NCI-H1105 (cell line): ENCODE measurements at places on chromosomes 5 and 9.

- no peak for DNase-seq
These were observed 7.6 kb downstream of the IFNB1 start for GRCh38 chr9:21070171-21070571.

DNA sequence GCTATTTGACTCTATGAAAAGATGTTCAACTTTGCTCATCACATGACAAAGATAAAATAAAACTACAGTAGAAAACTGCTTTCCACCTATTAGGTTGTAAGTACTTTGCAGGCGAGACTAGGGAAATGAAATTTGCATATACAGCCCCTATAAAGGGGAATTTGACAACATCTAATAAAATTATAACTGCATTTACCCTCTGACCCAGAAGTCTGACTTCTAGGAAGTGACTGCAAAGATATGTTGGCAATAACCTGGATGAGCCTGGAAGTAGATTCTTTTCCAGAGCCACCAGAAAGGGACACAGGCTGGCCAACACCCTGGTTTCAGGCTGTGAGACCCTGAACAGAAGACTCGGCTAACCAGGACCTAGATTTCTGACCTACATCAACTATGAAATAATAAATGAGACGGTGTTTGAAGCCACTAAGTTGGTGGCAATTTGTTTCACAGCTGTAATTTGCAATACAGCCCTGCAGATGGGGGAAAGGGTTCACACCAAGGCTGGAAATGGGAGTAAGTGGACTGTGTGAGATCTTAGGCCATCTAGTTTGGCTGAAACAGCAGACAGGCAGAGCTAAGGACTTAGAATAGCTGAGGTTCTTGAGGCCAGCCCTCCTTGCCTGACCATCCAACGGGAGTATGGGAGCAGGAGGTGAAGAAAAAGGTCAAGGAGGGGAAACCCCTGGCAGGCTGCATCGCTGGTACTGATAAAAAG lies 106.6 kb downstream of the SIL1 start:
- DNase-seq = no peak

- no peak for DNase-seq
These were observed 2.6 kb downstream of the SLC9A3 start for GRCh38 chr5:521680-522079.

DNA sequence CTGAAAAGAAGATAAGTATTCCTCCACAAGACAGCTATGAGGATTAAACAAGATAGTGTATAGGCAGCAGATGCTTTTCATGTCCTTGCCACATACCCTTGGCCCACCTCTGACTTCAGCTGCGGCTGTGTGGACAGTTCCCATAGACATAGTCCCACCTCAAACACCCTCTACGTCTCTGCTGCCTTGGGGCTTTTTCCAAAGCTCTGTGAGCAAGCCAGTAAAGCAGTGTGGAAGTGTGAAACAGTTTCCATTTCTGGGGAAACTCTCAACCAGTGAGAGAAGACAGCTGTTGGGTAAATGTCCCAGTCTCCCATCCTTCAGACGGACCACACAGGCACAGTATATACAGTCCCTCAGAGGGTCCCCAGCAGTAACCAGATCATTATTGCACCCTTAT lies 125.5 kb downstream of the CDK5RAP2 start:
- no peak for DNase-seq

GRCh38 chr5:7754997-7755596 lies 95.8 kb downstream of the CFAP90 start:
- DNase-seq = peak; percentile 66

DNA sequence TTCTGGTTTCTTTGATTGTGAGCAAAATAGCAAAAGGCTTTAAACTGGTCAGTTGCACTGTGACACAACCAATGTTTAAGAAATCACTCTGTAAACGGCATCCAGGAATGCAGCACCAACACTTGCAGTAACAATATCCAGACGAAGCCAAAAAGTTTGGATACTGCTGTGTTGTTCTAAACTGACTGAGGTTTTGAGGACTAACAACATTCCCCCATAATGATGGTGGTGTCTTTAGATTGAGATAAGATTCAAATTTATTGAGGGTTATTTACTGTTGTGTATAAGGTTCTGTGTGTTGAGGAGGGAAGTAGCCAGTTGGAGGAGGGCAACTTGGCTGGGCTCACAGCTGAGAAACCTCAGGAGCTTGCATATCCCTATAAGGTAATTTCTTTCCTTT lies 353.6 kb downstream of the BNC2 start:
- DNase-seq = no peak

- DNase-seq = no peak
These were observed 3.5 kb upstream of the WDR38 start for GRCh38 chr9:124849801-124850200.

DNA sequence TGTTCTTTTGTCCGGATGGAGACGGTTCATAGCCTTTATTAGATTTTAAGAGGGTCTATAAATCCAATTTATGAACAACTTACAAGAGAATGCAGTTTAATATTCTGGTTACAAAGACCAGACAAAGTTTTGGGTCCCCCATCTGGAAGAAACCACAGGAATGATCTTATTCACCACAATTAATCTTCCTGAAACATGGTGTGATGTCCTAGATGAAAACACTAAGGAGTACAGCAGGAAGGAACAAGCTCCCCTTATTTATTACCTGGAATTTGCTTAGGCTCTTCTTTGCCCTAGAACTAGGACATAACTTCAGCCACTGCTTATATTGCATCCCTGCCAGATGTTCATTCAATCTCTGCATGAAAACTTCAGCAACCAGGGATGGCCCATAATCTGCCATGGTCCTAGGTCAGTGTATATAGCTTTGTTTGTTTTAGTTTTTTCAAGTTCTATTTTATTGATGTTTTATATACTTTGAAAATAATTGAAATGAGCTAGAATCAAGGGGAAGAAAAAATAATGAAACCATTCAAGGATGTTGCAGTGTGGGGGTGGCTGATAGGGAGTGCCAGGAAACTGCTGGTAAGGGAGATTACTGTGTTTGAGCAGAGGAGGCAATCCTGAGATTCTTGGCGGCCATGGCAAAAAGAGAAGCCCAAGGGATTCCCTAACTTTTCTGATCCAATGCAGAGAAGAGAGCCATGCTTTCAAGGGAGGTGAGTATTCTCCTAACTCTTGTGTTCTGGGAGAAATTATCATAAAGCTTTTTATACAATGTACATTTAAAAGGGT lies 16.8 kb downstream of the TXNDC8 start:
- DNase-seq = no peak

- DNase-seq = no peak
These were observed 64.0 kb downstream of the RNF130 start for GRCh38 chr5:180007582-180007981.

- DNase-seq = no peak
These were observed 10.3 kb downstream of the ACTL7B start for GRCh38 chr9:108845507-108845906.

GRCh38 chr9:125536776-125537175 lies 170.2 kb downstream of the MAPKAP1 start:
- DNase-seq = no peak

GRCh38 chr9:73083519-73083918 lies 68.1 kb upstream of the ANXA1 start:
- no peak for DNase-seq

DNA sequence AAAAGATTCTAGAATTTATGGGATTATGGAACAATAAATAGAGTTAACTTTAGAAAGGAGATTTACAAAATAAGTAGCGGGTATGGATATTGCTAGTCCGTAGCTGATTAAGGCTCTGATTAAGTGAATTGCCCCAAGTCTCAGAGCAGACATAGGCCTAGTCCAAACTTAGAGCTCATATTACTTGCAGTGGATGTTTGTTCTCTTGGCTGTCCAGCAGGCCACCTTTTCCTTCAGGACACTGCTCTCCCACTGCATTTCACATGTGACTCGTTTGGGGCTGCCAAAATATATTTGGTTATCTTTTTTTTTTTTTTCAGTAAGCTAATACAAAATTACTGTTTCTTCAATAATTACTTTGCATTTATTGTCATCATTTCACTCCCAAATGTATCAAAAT lies 76.6 kb downstream of the ARRDC3 start:
- DNase-seq = no peak

DNA sequence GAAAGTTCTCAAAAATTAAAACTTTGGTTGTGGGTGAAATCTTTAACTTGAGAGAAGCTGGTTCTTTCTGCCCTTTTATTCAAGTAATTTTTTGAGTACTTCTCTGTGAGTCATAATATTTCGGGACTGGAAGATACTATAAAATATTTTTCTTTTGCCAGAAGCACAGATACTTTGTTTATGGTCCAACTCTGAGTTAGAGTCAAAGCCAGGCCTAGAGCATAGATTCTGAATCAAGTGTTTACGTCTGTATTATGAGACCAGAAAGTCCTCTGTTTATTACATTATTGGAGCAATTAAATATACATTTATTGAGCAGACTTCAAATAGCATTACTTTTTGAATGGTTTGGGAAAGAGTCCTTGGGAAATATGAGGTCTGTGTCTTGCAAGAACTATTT lies 187.9 kb downstream of the FER start:
- DNase-seq = no peak

DNA sequence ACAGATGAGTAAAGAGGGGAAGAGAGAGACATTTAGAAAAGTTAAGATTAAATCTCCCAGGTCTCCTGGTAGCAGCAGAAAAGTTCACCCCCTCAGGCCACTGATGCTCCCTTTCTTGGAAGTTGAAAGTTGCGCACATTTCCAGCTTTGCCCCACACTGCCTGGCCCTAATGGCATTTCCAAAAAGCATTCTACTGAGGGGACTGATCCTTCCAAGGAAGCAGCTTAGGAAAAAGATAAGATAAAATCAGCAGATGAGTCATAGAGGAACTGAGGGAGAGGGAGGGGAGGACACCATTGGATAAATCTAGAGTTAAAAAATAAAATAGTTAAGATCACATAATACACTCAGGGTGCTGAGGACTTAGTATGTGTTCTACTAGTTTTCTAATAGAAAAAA lies 67.6 kb upstream of the SLC12A2 start:
- DNase-seq = no peak

DNA sequence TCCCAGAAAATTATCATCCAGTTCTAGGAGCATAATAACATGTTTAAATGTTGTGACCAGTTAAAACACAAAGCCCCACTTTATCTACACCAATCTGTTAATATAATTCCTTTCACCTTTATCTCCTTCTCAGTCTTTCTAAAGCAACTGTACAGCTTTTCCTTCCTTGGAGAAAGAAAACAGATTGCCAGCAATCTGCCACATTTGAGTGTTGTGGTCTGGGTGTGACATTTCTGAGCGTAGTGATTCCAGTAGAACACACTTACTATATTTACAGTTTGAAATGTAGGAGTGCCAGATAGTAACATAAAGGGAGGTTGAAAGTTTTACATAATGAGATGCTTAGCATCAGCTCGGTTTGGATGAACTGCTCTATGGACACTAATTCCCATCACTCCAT lies 76.1 kb downstream of the KCNN2 start:
- no peak for DNase-seq

DNA sequence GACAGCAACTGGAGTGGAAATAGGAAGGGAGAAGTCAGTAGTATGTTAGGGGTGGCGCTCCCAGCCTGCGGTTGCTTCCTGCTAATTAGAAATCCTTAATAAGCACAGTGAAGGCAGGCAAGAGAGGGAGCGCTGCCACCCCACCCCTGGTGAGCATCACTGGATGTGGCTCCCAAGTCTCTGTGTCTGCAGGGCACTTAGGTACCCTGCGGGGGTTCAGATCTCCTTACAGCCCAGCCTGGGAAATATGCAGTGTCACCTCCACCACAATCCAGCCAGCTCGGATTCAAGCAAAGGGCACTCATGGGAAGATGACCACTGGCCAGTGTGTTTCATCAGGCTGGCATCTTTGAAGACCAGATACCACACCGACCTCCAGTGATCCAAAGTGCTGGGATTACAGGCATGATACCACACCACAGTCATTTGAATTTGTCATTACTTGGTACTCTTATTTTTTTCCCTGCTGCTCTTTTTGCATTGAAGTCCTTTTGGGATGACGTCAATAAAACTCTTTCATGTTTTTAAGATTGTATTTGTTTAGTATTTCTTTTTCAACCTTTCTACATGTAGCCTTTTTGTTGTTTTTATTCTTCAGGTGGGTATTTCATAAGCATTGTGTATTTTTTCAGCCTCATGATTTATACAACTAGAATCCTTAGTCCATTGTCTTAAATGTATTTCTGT lies 90.1 kb downstream of the ANKRD18B start:
- DNase-seq = no peak

GRCh38 chr5:78634229-78634628 lies 14.3 kb downstream of the LHFPL2 start:
- no peak for DNase-seq

GRCh38 chr5:16178745-16179372 lies 732 bp downstream of the MARCHF11 start:
- peak; percentile 41 for DNase-seq

- no peak for DNase-seq
These were observed 50.5 kb upstream of the C5orf46 start for GRCh38 chr5:147956842-147957223.
